ENCODE measurements at places on chromosomes 4 and X.

DNA sequence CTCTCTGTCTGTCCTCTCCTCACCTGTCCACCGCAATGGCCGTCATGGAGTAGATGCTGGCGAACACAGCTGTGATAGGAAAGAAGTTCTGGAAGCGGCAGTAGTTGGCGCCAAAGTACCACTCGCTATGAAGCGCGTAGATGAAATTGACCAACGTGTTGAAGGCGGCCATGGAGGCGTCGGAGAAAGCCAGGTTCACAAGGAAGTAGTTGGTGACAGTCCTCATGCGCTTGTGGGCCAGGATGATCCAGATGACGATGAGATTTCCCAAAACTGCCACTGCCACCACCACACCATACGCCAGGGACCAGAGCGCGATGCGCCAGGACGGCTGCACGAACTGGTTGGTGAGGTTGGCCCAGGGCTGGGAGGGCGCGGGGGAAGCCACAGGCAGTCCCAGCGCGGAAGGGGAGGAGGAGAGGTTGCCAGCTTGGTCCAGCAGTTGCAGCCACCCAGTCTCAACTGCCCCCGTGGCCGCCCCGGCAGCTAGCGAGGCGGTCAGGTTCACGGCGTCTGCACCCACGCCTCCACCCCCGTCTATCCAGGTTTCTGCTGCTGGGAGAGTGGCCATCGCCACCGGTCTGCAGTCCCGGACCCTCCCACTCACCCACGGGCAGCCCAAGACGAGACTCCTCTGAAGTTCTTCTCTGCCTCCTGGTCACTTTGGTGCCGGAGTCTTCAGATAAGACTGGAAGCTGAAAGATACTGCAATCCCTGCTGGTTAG is 518 bp downstream of the TACR3 start:
- DNase-seq: peak; percentile 20
- H3K4me3 ChIP-seq: peak overlapping the region; percentile 33
- no peaks in the 10 kb centered on the region for H3K4me1 ChIP-seq

- H3K27ac ChIP-seq: no peak overlapping the region
- no peaks in the 10 kb centered on the region for H3K4me1 ChIP-seq
- no peaks in the 10 kb centered on the region for H3K36me3 ChIP-seq
- H3K27me3 ChIP-seq: no peaks in the 10 kb centered on the region
These were observed 620.8 kb upstream of the NR3C2 start for GRCh38 chr4:149062997-149063396.

- no peaks in the 10 kb centered on the region for H3K36me3 ChIP-seq
- H3K4me3 ChIP-seq: no peak overlapping the region
- H3K4me1 ChIP-seq: peaks cover 9% of the 10 kb centered on the region
- no peak for DNase-seq
- H3K27ac ChIP-seq: no peak overlapping the region
These were observed 29.2 kb upstream of the TRIM2 start for GRCh38 chr4:153174821-153175567.

DNA sequence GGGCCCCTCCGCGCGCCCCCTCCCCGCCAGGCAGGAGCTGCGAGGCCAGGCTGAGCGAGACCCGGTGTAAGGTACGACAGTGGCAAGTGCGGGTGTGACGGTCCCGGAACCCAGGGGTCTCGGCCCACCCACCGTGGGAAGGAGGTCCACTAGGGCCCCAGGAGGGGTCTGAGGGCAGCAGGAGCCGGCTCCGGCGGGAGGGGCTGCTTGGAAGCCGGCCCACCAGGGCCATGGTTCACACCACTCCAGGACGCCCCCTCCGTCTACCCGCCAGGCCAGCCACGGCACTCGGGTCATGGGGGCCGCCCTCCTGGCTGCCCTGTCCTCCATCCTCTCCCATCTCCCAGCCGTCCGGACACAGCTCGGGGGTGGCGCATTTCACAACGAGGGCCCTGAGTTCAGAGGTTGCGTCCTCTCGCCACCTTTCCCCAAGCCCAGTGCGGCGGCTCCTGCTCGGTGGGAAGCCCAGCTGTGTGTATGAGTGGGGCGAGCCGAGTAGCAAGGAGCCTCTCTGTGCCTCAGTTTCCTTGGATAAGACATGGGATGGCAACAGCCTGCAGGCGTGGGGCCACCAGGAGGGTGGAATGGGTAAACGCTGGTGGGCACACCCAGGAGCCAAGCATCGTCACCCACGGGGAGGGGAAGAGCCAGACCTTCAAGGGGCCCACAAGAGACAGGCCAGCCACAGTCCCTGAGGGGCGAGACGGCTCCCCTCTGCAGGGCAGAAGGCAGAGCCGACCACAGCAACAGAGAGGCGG is 81.3 kb downstream of the FAM53A start:
- DNase-seq: no peak
- H3K27me3 ChIP-seq: no peaks in the 10 kb centered on the region
- peaks cover 10% of the 10 kb centered on the region for H3K4me1 ChIP-seq
- no peak overlapping the region for H3K4me3 ChIP-seq
- no peak overlapping the region for H3K27ac ChIP-seq
- H3K36me3 ChIP-seq: no peaks in the 10 kb centered on the region

DNA sequence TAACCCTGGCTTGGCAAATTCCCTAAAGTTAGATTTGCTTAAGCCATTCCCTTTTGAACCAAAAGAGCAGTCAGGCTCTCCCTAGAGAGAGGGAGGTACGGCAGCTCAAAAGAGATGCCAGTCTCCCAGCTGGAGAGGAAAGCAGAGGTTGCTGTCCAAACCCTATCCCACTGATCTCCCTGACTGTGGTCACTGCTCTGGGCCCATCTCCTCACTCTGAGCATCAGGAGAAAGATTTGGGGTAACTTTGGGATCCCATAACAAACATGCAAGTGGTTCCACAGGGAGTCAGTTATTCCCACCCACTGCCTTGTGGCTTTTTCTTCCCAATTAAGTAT is 17.1 kb downstream of the ACSL1 start:
- DNase-seq: no peak
- no peaks in the 10 kb centered on the region for H3K36me3 ChIP-seq

DNA sequence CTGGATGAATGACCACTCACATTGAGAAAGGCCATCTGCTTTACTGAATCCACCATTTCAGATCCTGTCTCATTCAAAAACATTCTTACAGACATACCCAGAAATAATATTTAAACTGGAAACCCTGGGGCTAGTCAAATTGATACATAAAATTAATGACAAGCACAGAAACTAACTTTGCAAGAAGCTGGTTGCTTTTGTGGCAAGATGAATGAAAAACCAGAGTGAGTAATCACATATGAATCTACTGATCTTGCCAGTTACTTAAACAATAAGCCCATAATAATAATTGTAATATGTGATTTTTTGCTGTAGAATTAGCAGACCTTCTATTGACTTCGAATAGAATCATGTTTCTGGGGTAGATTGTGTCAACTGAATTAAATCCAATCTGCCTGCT is 235.1 kb downstream of the PPARGC1A start:
- H3K36me3 ChIP-seq: no peaks in the 10 kb centered on the region
- no peak overlapping the region for H3K27ac ChIP-seq
- no peak overlapping the region for H3K4me3 ChIP-seq
- no peak for DNase-seq
- H3K27me3 ChIP-seq: no peaks in the 10 kb centered on the region
- no peaks in the 10 kb centered on the region for H3K4me1 ChIP-seq

DNA sequence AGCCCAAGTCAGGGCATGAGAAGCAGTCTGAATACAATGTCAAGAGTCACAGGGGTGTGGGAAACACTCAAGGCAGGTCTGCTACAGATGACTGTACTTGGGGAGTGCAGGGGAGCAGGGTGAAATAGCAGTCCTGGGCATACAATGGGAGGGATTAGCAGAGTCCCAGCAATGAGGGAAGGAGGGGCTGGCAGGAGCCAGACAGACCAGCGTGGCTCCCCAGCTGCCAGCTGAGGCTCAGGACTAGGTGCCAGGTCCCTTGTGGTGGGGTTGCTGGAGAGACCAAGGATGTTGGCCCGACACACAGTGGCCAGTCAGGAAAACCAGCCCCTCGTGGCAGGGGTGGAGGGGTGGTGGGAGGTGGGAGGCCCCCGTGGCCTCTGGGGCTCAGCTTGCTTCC is 86.6 kb downstream of the RTL5 start:
- H3K36me3 ChIP-seq: peaks cover 4% of the 10 kb centered on the region
- H3K27me3 ChIP-seq: peaks cover 15% of the 10 kb centered on the region
- no peak overlapping the region for H3K27ac ChIP-seq
- peaks cover 4% of the 10 kb centered on the region for H3K4me1 ChIP-seq

- no peak for DNase-seq
- no peak overlapping the region for H3K27ac ChIP-seq
- H3K27me3 ChIP-seq: peaks cover 10% of the 10 kb centered on the region
- no peak overlapping the region for H3K4me3 ChIP-seq
- H3K4me1 ChIP-seq: peaks cover 3% of the 10 kb centered on the region
These were observed 589.5 kb downstream of the BCOR start for GRCh38 chrX:39508300-39508692.

DNA sequence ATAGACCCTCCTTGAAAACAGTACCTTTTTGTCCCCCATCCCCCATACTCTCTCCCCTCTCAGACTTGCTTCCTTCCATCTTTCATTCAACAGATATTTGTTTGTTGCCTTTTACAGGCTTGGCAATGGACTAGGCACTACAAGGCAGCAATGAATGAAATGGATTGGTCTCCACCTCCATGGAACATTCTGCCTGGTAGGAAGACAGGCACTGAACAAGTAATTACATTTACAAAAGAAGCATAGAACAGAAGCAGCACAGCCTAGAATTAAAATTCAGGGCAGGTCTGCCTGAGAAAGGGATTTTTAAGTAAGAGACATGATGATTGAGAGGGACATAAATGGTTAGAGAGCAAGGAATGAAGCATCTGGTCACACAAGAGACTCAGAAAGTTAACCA is 346.1 kb downstream of the GRXCR1 start:
- no peak overlapping the region for H3K27ac ChIP-seq
- no peaks in the 10 kb centered on the region for H3K36me3 ChIP-seq
- H3K4me3 ChIP-seq: no peak overlapping the region
- no peaks in the 10 kb centered on the region for H3K4me1 ChIP-seq
- no peak for DNase-seq

DNA sequence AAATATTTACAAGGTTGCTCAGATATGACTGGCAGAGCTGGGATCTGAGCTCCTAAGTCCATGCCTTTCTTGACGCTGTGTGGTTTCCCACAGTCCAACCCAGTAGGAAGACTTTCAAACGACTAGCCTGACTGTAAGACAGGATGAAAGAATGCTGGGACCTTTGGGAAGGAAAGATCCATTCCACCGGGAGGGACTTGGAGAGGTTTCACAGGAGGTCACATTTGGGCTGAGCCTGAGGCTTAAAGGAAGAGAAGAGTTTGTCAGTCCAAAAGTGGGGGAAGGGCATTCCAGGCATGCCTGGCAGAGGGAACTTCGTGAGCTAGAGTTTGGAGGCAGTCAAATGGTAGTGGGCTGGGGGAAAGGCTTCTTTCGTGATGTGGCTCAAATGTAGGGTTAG is 1.5 kb downstream of the STARD8 start:
- H3K4me1 ChIP-seq: no peaks in the 10 kb centered on the region
- peaks cover 15% of the 10 kb centered on the region for H3K27me3 ChIP-seq
- H3K27ac ChIP-seq: no peak overlapping the region
- DNase-seq: no peak

DNA sequence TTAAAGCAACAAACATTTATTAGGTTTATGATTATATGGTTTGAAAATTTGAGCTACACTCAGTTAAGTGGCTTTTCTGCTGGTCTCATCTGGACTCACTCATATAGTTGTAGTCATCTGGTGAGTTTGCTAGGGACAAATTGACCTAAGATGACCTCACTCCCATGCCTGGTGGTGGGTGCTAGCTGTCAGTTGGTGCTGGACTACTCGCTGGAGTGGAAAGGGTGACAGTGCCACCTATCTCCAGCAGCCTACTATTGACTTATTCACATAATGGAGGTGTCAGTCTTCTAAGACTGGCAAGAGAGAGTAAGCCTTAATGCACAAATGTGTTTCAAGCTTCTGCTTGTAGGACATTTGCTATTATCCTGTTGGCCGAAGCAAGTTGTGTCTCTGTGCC is 88.2 kb downstream of the TASL start:
- no peak for DNase-seq
- no peak overlapping the region for H3K27ac ChIP-seq
- no peak overlapping the region for H3K4me3 ChIP-seq
- H3K27me3 ChIP-seq: no peaks in the 10 kb centered on the region

DNA sequence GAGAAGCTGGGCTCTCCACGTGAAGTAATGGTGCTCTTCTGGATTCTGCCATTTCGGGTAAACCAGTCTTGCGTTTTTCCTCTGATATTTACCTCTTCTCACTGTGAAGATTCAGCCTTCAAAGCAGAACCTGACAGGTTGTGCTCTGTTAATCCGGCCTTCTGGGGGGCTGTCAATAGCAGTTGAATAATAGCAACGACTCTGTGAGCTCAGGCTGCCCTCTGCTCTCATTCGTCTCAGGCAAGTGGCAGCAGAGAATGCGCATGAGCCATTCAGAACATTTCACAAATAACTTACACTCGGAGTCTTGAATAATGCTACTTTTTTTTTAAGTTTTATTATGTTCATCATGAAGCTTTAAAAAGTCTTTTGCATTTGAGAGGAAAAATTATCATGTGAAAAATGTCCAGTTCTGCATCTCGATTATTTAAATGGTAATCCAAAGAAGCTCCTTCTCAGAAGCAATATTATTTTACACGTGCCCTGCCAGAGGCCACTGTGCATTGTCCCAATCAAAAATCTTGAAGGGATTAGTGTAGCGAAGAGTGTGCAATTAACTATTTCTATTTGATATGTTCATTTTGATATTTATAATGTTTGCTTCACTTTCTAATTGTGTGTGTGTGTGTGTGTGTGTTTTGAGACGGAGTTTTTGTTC is 354.2 kb upstream of the FAT1 start:
- no peak for DNase-seq
- H3K4me1 ChIP-seq: no peaks in the 10 kb centered on the region
- H3K36me3 ChIP-seq: no peaks in the 10 kb centered on the region
- no peak overlapping the region for H3K4me3 ChIP-seq
- no peak overlapping the region for H3K27ac ChIP-seq

GRCh38 chr4:105236916-105237311 is 90.2 kb downstream of the TET2 start:
- H3K4me1 ChIP-seq: no peaks in the 10 kb centered on the region
- no peaks in the 10 kb centered on the region for H3K27me3 ChIP-seq
- peaks cover 78% of the 10 kb centered on the region for H3K36me3 ChIP-seq
- no peak for DNase-seq

Measured in neuronal stem cell (in vitro differentiated cells).